Heart right ventricle (tissue), 16 donors: ENCODE measurements at places on chromosomes 3 and 15. TPM values are rescaled to one million over a fixed set of nuclear protein-coding genes. Genes with fewer than 3 reads are reported as not detected.

Gene GASK1A
- total RNA-seq: 1.2 TPM

Gene CLDN18
- total RNA-seq: not detected

Gene GPR87
- total RNA-seq: not detected

Gene RTP3
- total RNA-seq: not detected

Gene TMCO5A
- not detected for total RNA-seq

Gene FAM107A
- 39.8 TPM for total RNA-seq

Gene MIX23
- total RNA-seq: 34.5 TPM
